ENCODE measurements at places on chromosomes 2 and 18. TPM values are rescaled to one million over a fixed set of nuclear protein-coding genes. Genes with fewer than 3 reads are reported as not detected.

GRCh38 chr2:9983401-9984216 is 32.1 kb downstream of the GRHL1 start:
- peaks cover 12% of the 10 kb centered on the region for H3K4me1 ChIP-seq
- H3K36me3 ChIP-seq: no peaks in the 10 kb centered on the region
- no peak for DNase-seq
- no peak overlapping the region for H3K27ac ChIP-seq
- H3K4me3 ChIP-seq: no peak overlapping the region

DNA sequence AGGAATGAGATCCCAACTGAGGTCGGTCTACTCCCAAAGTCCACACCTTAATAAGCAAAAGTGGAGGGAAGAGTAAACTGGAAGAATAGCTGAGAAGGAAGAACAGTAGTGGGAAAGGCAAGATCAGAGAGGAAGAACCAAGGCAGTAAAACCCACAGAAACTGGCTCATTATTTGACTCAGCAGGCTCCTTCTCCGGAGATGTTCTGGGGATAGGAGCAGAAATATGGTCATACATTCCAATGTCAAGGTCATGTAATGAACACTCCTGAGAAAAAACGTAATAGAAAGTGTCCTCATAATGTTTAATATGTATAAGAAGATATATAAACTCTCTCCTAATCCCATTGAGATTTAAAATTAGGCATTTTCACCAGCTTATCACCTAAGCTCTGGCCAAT is 39.5 kb downstream of the STK39 start:
- no peaks in the 10 kb centered on the region for H3K27me3 ChIP-seq
- H3K4me3 ChIP-seq: no peak overlapping the region
- H3K36me3 ChIP-seq: peaks cover 34% of the 10 kb centered on the region
- DNase-seq: no peak
- H3K4me1 ChIP-seq: peaks cover 22% of the 10 kb centered on the region
- no peak overlapping the region for H3K27ac ChIP-seq

- H3K4me1 ChIP-seq: peaks cover 3% of the 10 kb centered on the region
- H3K27ac ChIP-seq: no peak overlapping the region
- peaks cover 2% of the 10 kb centered on the region for H3K36me3 ChIP-seq
- H3K27me3 ChIP-seq: peaks cover 2% of the 10 kb centered on the region
- H3K4me3 ChIP-seq: no peak overlapping the region
These were observed 106.2 kb upstream of the RNF152 start for GRCh38 chr18:61998957-61999356.

Gene LHCGR
- total RNA-seq: not detected

Gene PLEK
- total RNA-seq: 23.4 TPM

Gene UGT1A8
- not detected for total RNA-seq

Gene DUSP2
- total RNA-seq: 50.2 TPM

Data from activated naive CD8-positive, alpha-beta T cell treated with anti-CD3 and anti-CD28 coated beads, Interleukin-2, amount 10 ng/mL, durations not matched to agents 7 days and 5 days (primary cell).